ENCODE measurements at places on chromosomes 4 and X.

DNA sequence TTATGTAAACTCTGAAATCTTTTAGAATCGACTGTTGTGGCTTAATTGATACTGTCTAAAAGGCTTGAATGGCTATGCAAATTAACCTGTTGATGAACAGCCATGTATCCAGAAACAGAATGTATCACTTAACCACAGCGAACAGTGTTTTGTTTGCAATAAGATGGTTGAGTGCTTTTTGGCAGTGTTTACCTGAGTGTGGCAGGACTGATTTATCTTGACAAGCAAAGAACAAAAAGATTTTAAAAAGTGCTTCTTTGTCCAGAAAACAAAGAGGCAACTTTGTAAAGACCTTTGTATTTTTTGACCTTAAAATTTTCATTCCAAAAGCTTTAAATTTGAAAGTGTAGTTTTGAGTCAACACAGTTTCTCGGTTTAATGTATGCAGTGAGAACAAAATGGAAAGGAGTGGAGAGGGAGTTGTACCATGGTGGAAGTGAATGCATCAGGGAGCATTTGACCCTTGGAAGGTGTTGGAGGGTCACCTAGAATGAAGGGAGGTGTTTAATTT is 18.0 kb downstream of the ARHGAP10 start:
- no peak for DNase-seq

GRCh38 chr4:96691521-96691920 is 851.6 kb downstream of the PDHA2 start:
- no peak for DNase-seq

- DNase-seq = no peak
Measured at GRCh38 chr4:87541956-87542709, 13.0 kb upstream of the SPARCL1 start.

- DNase-seq = no peak
Measured at GRCh38 chrX:101708163-101708562, 48.5 kb upstream of the ARMCX2 start.

- no peak for DNase-seq
Measured at GRCh38 chrX:125132274-125132673, 187.4 kb upstream of the TEX13C start.

DNA sequence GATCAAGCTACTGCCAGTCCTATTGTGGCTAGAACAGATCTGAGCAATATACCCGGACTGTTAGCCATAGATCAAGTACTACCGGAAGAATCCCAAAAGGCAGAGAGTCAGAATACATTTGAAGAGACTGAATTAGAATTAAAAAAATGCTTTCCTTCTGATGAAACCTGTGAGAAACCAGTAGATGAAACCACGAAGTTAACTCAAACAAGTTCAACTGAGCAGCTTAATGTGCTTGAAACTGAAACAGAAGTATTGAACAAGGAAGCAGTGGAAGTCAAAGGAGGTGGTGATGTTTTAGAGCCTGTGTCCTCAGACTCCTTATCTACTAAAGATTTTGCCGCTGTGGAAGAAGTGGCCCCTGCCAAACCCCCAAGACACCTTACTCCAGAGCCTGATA is 46.8 kb downstream of the WDR44 start:
- DNase-seq = no peak

DNA sequence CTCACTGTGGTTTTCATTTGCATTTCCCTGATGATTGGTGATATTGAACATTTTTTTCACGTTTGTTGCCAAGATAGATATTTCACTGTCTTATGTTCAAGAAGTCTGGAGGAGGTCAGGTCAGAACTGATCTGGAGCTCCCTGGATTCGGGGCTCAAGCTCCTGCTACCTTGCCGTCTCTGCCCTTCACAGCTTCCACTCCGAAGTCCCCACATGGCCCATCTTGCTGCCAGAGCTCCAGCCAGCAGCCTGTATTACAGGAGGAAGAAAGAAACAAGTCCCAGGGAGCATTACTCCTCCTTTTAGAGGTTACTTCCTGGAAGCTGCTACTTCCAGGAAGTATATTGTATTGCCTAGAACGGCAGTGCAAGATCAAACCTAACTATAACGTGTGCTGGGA is 17.9 kb upstream of the CDKN2AIP start:
- no peak for DNase-seq

- no peak for DNase-seq
Measured at GRCh38 chrX:129992181-129992580, 9.7 kb downstream of the BCORL1 start.

DNA sequence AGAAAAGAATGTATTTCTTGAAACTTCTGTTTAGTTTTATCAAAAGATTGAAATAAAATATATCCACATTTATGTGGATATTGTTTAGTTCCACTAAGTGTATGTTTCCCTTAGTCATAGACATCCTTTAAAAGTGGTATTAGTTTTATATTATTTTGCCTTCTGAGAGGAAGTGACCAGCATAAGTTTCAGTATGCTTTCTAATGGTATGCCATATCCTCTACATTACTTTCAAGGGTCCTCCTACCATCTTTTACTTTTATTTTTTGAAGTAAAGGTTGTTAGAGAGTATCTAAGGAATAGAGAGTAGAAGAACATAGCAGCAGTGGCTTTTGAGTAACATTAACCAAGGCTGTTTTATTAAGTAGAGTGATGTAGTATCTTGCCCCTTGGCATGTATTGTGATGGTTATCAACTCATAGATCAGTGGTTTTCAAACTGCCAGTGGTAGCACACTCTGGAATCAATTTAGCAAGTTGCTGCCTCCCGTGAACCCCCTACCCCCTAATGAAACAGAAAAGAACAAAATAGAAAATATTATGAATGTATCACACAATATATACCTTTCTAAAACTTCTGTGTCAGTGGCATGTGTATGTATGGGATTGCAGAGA is 44.8 kb downstream of the RBPJ start:
- DNase-seq = no peak

GRCh38 chr4:10151182-10151581 is 34.6 kb upstream of the WDR1 start:
- DNase-seq = no peak

DNA sequence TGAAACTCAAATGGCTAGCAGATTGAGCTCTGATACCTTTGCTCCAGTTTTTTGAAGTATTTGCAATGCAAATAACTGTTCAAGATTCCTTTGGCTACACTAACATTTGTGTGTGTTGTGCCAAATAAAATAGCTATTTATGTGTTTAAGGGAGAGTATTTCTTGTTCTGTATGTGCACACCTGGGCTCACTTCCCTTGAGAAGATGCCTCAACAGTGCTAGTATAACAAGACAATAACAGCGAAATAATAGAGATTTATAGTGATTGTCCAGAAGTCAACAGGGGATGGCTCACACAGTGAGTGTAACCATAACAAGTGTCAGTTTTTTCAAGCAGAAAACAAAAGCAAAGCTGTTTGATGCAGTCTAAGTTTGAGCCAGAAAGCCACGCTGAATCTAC is 460.5 kb downstream of the CENPC start:
- peak; percentile 74 for DNase-seq

DNA sequence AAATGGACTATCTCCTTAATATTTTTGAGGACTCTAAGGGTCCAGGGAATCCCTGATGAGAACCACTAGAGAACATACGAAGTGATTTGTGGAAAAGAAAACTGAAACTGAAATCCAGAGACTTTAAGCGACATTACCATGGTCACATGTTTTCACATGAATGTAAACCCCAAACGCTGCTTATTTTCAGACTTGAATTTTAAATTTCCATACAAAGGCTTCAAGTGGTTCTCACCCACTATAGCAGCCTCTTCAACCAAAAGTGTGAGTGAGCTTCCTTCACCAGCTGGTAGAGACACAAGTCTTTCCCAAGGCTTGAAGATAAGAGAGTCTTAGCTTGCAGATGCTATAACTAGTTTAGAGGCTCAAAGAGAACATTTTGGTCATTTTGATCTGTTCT is 232.7 kb downstream of the MGST2 start:
- no peak for DNase-seq

GRCh38 chrX:24341795-24342194 is 18.6 kb upstream of the SUPT20HL1 start:
- DNase-seq = no peak

DNA sequence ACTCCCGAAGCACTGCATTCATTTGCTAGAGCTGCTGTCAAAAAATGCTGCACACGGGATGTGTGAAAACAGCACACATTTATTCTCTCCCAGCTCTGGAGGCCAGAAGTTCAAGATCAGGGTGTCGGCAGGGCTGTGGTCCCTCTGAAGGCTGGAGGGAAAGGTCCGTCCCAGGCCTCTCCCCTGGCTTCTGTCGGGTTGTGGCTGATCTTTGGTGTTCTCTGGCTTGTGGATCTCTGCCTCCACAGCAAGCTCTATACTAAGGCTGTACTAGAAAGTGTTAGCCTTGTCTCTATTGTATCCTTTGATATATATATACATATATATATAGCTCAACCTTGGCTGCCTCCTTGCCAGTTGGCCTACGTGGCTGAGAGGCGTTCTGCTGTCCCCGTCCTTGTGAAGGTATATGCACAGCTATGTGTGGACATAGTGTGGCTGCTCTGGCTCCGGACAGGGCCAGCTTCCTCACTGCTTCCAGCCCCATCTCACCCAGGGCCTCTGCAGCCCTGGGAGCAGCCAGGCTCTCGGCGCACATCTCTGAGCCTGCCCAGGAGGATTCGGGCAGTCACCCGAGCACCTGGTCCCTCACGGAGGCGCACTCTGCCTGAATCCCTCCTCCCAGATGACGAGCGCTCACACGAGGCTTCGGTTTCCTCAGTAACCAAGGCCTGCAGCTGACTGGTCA is 15.0 kb upstream of the DUSP9 start:
- DNase-seq = no peak

DNA sequence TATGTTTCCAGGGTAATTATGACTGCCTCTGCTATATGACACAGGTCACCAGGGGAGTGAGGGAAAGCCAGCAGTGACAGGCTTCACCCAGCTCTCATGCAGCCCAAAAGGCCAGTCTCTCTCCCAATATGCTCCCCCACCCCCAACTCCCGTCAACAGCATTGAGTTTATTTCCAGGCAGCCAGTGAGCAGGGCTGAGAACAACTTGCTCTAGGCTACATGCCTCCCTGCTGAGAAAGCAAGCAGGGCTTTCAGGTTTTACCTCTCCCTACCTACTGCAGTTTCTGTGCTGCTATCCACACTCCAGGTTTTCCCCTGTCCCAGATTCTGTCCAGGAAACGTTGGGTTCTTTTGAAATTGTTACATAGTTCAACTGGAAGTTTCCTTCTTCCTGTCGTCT is 291.4 kb downstream of the PABPC4L start:
- no peak for DNase-seq

GRCh38 chr4:11805842-11806241 is 377.1 kb upstream of the HS3ST1 start:
- peak; percentile 7 for DNase-seq

GRCh38 chr4:962231-963208 is 10.8 kb downstream of the DGKQ start:
- DNase-seq = no peak

DNA sequence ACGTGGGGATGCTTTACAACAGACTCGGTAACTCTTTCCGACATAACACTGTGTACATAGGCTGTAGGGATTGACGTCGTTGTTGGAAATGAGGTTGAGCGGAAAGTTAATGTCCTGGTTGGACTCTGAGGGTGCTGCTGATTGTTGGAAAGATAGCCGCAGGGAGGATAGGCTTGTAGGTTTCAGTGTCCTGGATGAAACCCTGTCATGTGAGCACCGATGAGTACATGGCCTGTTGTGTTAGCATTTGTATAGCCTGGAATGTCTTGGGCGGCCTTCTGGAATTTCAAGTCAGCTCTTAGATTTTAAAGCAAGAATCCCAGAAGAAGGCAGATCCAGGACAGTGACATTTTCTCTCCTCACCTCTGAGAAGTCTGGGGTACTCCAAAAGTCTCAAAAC is 63.3 kb downstream of the TBC1D14 start:
- DNase-seq = no peak

DNA sequence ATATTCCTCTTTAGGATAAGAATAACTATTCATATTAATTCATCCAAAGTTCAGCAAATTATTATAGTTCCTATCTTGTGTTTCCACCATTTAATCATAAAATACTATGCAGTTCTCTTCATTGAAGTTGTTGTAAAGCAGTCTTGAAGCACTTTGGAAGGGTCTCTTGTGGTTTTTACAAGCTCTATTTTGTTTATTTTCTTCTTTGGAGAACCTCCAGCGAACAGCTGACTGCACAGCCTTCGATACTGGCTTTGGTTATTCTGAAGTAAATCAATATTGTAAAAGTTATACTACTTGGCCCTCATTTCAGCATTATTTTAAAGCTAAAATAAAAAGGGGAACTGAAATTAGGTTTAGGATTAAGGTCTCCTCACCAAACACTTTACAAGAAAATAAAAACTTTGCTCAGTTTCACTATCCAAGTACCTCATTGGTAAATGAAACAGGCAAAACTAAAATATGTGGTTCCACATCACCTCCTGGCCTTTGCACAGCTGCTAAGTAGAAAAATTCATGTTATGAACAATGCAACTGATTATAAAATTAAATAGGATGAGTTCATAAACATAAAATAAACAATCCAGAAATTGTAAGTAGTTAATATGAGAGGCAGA is 1629.2 kb upstream of the ADGRL3 start:
- DNase-seq = no peak

- no peak for DNase-seq
Measured at GRCh38 chr4:84914686-84915395, 51.6 kb downstream of the WDFY3 start.

DNA sequence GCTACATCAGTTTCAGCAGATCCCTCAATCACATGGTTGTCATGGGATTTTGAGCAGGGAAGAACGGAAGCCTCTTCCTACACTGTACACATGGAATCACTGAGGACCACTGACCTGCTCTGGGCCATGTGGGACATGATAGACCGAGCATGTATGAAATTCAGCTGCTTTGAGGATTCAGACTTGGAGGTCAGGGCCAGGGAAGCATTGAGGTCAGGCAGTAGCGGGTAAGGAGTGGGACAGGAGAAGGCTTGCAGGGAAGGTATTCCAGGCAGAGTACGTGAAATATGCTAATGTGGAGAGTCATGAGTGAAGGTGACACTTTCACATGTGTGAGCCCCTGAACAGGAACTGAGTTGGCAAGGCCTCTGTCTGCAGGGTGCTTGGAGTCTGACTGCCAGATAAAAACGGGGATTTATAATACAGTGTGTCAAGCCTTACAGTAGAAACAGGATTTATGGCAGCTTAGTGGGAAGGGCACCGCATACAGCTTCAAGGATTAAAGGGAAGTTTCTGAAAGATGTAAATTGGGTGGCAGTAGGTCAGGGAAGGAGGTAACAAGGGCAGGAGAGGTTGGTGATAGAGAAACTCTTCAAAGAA is 111.7 kb downstream of the STK32B start:
- DNase-seq = no peak

DNA sequence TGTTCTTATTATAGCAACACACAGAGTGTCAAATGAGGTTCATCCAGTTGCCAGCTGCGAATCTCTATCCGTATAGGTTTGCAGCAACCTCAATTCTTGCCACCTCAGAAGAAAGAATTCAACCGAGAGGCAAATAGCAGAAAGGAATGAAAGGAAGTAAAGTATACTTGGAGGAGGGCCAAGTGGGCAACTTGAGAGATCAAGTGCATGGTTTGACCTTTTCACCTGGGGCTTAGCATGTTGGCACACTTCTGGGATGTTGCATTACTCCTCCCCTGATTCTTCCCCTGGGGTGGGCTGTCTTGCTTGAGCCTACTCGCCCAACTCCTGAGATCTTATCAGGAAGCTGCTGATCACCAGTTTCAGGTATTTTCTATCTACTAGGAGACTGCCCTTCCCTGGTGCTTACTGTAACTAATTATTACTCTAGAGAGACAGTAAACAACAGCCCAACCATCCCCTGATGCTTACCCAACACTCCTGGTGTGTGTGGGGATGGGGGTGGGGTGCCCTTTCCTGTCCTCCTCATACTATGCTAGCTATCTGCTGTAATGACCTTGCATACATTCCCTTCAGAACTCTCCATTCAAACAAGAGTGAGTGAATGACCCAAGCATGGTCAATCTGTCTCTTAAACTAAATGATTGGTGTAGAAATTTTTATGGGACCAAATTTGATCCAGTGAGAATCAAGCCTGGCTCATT is 7.3 kb upstream of the TMEM33 start:
- no peak for DNase-seq

Data from globus pallidus (tissue), 1 donor.